ENCODE measurements at places on chromosomes 7 and 10. TPM values are rescaled to one million over a fixed set of nuclear protein-coding genes. Genes with fewer than 3 reads are reported as not detected.

SVIL gene
- 10.5 TPM for total RNA-seq

OR2A42 gene
- total RNA-seq = not detected

SPDYE2B gene
- not detected for total RNA-seq

CCDC136 gene
- total RNA-seq = 17.9 TPM

NEUROD6 gene
- total RNA-seq = not detected

GIMAP1 gene
- total RNA-seq = under 0.01 TPM

MUC12 gene
- 0.44 TPM for total RNA-seq

INSIG1 gene
- 518 TPM for total RNA-seq

NME8 gene
- not detected for total RNA-seq

UNCX gene
- total RNA-seq = not detected

PTPN20 gene
- total RNA-seq = 1.2 TPM

ABCC2 gene
- 0.75 TPM for total RNA-seq

SLC16A12 gene
- total RNA-seq = under 0.01 TPM

CYP26C1 gene
- 0.12 TPM for total RNA-seq

JCAD gene
- 2.5 TPM for total RNA-seq

LZTS2 gene
- total RNA-seq = 86.4 TPM

MOGAT3 gene
- not detected for total RNA-seq

CHAT gene
- not detected for total RNA-seq

DUSP5 gene
- 67.8 TPM for total RNA-seq

ATRNL1 gene
- 1.00 TPM for total RNA-seq

LRRD1 gene
- total RNA-seq = not detected

GNGT1 gene
- total RNA-seq = not detected

CC2D2B gene
- total RNA-seq = not detected

LRRC4 gene
- 0.22 TPM for total RNA-seq

CSGALNACT2 gene
- total RNA-seq = 41.6 TPM

ZNF365 gene
- 9.0 TPM for total RNA-seq

STEAP1 gene
- 32.6 TPM for total RNA-seq

NPY gene
- not detected for total RNA-seq
